ENCODE measurements at places on chromosomes 16 and 17. TPM values are rescaled to one million over a fixed set of nuclear protein-coding genes. Genes with fewer than 3 reads are reported as not detected.

IL17C gene
- 0.79 TPM for total RNA-seq

RSL1D1 gene
- 152 TPM for total RNA-seq

CD300E gene
- total RNA-seq = not detected

ABCA6 gene
- total RNA-seq = 2.3 TPM

GLIS2 gene
- total RNA-seq = 5.6 TPM

BCO1 gene
- not detected for total RNA-seq

GNG13 gene
- total RNA-seq = not detected

OMG gene
- total RNA-seq = 2.0 TPM

GINS2 gene
- total RNA-seq = 20.5 TPM

RNF135 gene
- total RNA-seq = 13.8 TPM

TRIM47 gene
- 62.8 TPM for total RNA-seq

TP53TG3C gene
- total RNA-seq = not detected

CPNE7 gene
- 48.7 TPM for total RNA-seq

HIGD1B gene
- not detected for total RNA-seq

PTX4 gene
- 0.20 TPM for total RNA-seq

KRTAP9-2 gene
- not detected for total RNA-seq
